ENCODE measurements at places on chromosomes 16 and 17.
A peak's percentile ranks its signal among the peaks of the same experiment; 100 is the strongest.

DNA sequence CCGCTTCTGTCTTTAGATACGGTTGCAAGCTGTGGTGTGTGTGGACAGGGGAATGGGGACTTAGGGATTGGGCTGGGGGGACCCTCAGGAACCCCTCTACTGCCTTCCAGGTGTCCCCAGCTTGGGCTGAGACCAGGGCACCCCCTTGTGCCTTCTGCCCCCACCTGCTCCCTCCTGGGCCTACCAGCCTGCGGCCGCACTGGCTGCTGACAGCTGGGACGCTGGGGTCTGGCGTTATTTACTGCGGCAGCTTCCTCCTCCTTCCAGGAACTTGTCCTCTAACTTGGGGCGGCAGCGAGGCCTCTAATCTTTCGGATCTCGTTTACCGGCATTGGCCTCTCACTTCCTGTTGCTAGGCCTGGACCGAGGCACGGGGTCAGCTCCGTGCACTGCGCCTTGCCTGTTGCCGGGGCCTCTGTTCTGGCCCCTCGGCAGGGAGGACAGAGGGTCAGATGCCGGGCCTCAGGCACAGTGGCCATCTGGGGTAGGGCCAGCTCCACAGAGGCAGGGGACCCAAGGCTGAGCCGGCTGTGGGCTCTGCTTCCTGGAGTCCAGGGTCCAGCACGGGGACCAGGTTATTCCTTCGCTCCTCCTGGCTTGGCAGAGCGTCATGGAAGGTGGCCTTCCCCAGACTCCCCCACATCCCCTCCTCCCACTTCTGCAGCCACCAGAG, 31.8 kb downstream of the TMEM235 start:
- DNase-seq: peak; percentile 56

DNA sequence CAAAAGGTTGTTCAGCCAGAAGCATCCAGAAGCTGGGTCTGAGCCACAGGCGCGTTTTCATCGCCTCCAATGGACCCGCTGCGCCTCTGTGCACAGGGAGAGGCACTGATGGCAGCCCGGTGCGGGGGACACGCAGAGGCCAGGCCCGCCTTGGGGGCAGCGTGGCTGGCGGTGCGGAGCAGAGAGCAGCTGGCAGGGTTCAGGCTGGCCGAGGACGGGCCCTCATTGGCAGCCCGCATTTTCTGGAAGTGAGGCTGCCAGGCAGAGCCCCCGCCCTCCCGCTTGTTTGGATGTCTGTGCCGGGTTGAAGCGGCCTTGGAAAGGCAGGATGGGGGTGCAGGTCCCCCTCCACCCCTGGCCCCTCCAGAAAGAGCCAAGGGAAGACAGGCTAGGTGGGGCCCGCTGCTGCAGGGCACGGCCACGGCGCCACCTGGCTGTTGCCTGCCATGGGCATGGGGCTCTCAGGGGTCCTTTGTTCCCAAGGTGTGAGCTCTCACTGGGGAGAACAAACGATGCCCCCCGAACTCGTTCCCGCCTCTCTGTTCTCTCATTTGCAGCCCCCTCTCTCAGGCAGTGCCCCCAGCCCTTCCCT, 18.8 kb downstream of the GSE1 start:
- DNase-seq: no peak

- DNase-seq: no peak
Observed at GRCh38 chr17:69654981-69655855, 240.7 kb downstream of the MAP2K6 start.

DNA sequence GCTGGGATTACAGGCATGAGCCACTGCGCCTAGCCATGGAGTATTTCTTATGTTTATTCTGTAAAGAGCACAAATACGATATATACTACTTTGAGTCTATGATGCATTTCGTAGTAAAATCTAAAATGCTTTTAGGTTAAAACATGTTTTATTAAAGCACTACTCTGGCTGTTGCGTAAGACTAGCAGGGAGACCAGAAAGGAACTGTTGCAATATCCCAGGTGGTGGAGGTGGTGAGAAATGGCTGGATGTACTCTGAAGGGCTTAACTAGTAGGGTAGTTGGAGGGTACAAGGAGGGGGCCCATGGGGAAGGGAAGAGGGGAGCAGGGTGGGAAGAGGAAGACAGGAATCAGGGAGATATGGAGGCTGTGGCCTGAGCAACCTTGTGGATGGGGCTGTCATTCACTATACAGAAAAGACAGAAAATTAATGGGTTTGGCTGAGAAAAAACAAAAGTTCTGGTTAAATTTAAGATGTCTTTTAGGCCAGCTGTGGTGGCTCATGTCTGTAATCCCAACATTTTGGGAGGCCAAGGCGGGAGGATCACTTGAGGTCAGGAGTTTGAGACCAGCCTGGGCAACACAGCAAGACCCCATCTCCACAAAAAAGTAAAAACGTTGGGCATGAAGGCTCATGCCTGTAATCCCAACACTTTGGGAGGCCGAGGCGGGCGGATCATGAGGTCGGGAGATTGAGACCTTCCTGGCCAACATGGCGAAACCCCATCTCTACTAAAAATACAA, 35.8 kb downstream of the ST3GAL2 start:
- no peak for DNase-seq

GRCh38 chr16:2715966-2716885, 3.8 kb downstream of the PRSS27 start:
- no peak for DNase-seq

DNA sequence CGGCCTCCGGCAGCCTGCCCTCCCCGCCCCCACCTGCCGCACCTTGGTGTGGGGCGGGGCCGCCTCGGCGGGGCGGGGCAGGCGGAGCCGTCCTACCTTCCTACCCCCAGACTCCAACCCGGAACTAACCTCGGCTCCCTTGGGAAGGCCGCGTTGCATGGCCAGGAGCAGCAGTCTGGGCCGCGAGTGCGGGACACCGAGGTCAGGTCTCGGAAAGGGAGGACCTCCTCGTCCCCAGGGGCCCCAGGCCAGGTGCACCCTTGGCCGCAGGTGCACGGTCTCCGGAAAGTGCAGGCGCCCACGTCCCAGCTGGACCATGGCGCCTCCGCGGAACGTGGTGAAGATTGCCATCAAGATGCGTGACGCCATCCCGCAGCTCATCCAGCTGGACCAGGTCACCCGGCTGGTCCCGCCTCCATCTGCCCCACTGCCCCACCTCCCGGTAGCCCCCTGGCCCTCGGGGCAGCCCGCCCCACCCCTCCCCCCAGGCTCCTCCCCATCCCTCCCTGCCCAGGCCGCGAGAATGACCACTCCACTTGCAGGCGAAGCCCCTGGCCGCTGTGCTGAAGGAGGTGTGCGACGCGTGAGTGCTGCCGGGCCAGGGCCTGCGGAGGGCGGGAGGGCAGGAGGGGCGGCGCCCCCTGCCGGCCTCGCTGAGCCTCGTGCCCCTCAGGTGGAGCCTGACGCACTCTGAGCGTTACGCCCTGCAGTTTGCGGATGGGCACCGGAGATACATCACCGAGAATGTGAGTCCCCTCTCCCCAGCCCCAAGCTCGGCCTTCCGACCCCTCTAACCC, at the start of gene ELMO3:
TSS of gene ELMO3 (plus strand) at position 121 of the 797 bp plus-strand sequence. CDS start at position 317, 196 bp downstream.
- DNase-seq: no peak

DNA sequence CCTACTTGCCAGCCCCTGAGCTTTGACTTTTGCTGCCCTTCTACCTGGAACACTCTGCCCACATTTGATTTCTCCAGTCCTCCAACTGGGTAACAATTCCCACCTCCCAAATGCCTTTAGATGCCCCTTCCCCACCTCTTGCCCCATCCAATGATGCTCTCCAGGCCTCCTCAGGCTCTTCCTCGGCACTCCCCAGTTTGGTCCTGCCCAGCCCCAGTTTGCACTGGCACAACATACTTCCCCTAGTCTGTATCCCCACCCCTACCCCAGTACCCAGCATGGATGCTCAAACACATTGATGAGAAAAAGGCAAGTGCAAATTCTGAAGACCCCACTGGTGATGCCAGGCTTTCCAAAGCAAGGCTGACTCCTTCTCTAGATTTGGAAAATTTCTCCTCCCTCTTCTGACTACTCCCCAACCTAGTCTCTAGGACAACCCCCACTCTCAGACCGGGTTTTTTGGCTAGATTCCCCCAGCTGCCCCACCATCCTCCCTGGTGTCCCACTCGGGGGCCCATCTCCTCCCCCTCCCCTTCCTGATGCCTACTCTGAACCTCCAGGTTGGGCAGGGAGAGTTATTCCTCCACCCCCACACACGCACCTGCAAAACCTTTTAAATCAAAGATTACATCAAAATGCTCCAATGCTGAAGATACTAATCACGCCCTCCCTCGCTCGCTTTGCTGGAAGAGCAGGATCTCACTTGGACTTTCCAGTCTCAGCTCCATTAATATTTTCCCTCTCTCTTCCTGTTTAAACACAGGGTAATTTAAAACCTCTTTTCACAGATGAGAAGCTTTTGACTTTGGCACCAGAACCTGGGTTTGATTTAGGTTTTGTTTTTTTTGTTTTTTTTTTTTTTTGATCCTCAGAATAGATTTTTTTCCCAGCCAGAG, 94.9 kb downstream of the TMEM132E start:
- DNase-seq: no peak

DNA sequence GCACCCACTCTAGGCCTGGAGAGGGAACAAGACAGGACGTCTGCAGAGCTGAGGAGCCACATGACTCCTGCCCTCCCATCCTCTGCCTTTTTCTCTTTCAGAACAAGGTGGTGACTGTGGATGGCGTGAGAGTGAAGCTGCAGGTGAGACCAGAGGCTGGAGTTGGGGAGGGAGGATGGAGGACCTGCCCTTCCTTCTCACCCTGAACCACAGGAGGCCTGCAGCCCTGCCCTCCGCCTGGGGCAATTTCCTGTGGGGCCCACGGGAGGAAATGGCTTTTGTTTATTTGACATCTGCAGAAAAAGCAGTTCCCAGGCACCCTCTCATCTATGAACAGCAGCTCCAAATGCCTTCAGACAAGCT, 5.1 kb downstream of the RAB37 start:
- peak; percentile 85 for DNase-seq

- peak; percentile 78 for DNase-seq
Observed at GRCh38 chr16:88737298-88738150, 31.2 kb downstream of the CTU2 start.
